RWPE2 (cell line): ENCODE measurements at places on chromosomes 2 and 18.

GRCh38 chr2:17589406-17590035 lies 49.0 kb downstream of the VSNL1 start:
- DNase-seq = no peak

GRCh38 chr2:219969508-219969907 lies 342.1 kb downstream of the SLC4A3 start:
- no peak for DNase-seq

GRCh38 chr2:55729136-55729685 lies 35.6 kb upstream of the PNPT1 start:
- DNase-seq = no peak

DNA sequence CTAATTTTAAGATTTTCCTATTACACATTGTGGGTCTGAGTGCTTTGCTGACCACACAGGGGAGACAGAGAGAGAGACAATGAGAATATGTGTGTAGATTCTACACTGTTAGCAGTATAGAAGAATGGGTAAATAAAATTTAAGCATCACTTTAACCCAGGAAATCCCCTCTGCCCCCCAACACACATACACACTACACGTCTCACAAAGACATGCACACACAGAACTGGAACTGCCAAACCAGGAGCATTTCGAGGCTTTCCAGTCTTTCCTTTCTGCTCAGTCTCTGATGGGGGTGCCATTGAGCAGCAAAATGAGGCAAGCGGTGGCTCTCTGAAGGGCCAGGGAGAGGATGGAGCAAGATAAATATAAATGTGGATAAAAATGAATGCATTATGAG lies 2.5 kb downstream of the MERTK start:
- no peak for DNase-seq
